Activated CD8-positive, alpha-beta memory T cell treated with anti-CD3 and anti-CD28 coated beads, Interleukin-2, amount 50 U/mL, for 48 hours (primary cell): ENCODE measurements at places on chromosomes 7 and 10.

- DNase-seq: no peak
These were observed 58.0 kb upstream of the ITPRID1 start for GRCh38 chr7:31455844-31456243.

- peak; percentile 35 for DNase-seq
These were observed 61.5 kb downstream of the KCNH2 start for GRCh38 chr7:150916670-150917069.

DNA sequence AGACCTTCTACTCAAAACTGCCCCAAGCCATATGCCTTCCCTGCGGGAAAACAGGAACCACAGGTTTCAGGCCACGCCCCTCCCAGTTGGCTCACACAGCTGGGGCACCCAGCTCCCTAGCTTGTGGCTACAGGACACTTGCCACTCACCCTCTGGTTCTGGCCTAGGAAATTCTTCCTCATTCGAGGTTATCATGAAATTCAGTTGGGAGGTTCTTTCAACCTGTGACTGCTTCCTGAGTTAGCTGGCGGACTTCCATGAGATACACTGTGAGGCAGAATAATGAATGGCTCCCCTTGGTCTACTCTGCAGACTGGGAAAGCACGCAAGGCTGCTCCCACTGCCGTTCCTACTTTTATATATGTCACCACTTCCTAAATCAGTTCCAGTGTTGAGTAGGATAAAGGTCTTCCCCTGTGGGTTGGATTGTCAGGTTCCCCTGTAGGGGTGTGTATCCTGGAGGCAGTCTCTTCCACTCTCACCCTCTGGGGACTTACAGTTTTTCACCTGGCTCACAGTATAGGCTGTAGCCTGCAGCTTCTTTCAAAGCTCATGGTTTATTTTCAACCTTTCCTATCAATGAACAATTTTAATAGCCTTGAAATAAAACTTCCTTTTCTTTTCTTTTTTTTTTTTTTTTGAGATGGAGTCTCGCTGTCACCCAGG, 37.0 kb downstream of the GPR22 start:
- no peak for DNase-seq

DNA sequence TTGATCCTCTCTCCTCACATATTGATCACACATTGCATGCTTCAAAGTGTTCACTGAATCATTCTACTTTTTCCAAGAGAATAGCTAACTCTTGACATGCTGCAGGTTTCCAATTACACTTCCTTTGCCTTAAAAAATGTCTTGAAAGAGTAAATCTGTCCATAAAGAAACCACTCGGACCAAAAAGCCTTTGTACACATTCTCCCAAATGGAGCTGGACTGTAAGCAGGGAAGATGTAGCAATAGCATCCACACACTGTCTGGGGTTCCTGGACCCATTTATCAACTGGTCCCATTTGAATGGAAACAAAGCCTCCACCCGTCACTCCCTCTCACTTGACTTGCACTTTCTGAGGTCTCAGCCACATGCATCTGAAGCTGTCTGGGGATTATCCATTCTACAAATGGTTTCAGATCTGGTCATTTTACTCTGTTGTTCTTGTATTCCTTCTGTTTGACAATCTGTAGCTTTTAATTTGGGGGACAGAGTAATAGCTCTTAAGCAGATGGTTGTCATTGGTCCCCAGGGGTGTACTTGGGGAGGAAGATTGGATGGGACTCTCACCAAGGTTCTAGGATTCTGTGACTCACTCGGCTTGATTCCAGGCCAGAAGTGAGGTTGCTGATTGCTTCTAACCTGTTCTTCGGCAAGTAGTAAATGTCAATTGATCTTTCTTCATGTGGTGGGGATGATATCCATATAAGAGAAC, 203.5 kb downstream of the HIBADH start:
- DNase-seq: no peak

DNA sequence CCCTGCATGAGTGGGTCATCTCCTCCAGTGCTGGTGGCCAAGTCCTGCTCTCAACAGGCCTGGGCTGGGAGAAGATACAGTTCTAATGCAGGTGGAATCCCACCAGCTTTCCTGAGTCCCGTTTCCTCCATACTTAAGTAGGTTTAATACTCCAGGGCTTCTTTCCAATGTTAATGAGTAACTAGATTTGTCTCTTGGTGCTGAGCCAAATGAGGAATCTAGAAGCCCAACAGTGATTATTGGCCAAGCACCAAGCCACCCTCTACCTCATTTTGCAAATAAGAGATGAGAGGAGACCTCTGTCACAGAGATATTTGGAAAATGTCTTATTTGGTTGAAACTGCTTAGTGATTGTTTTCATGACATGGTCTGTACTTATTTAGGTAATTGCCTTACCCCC, 37.1 kb downstream of the STARD3NL start:
- no peak for DNase-seq

DNA sequence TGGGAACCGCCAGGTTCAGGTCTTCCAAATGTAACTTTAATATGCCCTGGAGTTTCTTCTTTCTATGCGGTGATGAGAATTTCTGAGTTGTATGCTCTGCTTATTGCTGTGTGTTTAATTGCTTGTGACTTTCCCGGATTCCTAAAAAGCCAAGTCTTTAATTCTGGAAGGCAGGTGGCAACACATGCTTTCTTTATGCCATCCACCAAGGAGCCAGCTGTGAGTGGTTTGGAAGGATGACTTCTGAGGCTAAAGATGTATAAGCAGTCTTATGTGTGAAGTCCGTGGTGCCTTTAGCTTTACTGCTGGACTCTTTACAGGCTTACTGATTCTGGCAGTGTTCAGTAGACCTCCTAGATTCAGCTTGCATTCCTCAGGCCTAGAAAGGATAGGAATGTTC, 3.1 kb downstream of the SDK1 start:
- no peak for DNase-seq

GRCh38 chr7:4683884-4684565, 1.9 kb downstream of the FOXK1 start:
- DNase-seq: peak; percentile 58

GRCh38 chr7:132230462-132230861, 345.8 kb downstream of the PLXNA4 start:
- DNase-seq: no peak

DNA sequence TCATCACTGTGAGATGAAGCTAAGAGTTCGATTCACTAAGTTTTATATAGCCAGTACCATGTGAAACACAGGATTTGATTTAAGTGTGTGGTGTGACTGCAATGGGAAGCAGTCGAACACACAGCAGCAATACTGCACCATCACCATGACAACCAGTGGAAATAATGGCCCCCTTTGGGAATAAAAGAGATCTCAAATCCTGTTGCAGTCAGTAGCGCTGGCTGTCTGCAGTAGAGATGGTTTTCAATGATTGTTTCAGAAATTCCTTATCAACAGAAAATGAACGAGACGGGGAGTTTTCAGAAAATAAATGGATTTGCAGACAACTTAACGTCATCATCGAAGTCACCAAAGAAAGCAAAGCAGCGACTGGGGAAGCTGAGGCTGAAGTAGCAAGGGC, 91.0 kb downstream of the PTPRE start:
- DNase-seq: no peak

- DNase-seq: no peak
These were observed 91.9 kb upstream of the JAZF1 start for GRCh38 chr7:28272461-28272877.

- no peak for DNase-seq
These were observed 3.3 kb downstream of the SRGN start for GRCh38 chr10:69091143-69091651.

- no peak for DNase-seq
These were observed 199.7 kb downstream of the MLLT10 start for GRCh38 chr10:21733710-21734109.

DNA sequence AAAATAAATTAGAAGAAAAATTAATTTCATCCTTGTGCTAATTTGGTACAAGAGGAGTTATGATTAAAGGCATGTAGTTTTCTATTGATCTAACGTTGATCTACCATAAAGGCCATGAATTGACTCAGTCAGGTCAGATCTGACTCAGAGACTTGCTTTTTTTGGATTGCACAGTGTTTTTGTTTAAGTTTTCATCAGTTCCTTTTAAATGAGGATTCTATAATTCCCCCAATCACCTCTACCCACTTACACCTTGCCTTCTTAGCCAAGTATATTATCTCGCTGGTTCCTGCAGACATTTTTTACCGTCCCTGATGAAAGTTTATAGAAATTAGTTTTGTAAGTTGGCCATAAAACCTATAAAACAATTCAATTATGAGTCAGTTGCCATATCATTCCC, 132.4 kb upstream of the PALS2 start:
- DNase-seq: no peak

GRCh38 chr7:70612811-70613210, 519.1 kb upstream of the GALNT17 start:
- no peak for DNase-seq

DNA sequence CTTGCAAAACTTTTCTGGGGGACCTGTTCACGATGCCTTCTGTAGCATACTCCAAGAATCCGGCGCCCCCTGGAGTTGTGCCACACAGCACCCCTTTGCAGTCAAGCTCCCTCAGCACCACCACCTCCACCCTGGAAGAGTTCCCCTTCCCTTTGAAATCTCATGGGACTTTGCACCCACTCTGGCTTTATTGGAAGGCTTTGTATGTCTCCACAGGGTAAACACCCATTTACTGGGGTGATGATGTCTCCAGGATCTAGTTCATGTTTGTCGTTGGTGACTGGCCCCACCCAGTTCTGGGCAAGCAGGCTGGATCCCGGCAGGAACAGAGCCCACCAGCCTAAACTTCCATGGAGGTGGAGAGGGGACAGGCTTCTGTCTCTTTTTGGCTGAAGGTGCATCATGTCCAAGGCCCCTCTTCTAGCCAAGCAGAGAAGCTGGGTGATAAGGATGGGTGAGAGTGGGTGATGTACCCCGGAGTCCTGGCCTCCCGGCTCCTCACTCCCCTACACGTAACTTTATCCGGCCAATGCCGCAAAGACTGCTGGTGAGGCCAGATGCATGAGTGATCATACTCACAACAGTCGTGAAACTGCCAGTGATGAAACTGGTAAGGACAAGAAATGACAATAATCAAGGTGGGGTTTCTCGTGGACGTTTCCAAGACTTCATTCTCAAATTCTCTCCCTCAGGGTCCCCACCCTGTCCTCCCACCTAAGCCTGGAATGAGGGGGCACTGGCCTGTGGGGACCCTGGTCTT, 695 bp upstream of the CLDN4 start:
- DNase-seq: no peak

DNA sequence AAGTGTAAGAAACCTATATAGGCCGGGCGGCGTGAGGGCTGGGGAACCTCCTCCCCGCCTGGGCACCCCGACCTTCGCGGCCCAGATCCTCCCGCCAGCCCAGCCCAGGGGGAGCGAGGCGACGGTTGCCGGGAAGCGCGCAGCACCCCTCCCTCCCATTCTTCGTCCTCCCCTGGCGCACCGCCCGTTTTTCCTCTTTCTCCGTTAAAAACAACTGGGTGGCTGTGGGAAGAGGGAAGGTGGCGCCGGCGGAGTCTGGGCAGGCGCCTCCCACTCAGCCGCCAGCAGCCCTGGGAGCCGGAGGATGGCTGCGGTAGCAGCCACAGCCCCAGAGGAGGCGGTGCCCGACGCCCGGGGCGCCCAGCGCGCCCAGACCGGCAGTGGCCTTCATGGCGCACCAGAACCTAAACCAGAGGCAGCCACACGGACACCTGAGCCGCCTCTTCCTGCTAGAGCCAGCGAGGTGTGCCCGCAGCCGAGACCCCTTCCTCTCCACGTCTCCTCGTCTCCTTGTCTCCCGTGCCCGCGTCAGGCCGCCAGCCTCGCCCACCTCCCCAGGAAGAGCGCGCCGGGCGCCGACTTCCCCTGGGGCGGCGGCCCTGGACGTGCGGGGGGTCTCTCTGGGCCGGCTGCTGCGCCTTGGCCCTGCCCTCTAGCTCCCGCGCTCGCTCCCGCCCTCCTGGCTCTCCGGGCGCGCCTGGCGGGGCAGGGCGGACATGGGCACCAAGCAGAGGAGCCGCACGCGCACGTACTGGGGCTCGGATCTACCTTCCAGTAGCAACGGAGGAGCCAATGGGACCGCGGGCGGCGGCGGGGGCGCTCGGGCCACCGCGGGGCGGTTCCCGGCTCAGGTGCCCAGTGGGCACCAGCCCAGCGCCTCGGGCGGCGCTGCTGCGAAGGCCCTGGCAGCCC, 32.8 kb upstream of the SFTPD start:
- peak; percentile 69 for DNase-seq

DNA sequence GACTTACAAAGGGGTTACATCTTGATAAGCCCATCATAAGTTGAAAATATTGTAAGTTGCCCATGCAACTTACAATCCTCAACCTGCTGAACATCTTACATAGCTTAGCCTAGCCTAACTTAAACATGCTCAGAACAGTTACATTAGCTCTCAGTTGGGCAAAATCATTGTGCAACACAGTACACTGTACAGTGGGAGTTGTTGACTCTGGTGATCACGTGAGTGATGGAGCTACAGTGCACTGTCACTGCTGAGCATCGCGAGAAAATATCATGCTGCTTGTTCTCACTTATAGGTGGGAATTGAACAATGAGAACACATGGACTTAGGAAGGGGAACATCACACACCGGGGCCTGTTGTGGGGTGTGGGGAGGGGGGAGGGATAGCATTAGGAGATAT, 214.9 kb upstream of the ZMIZ1 start:
- peak; percentile 3 for DNase-seq

- no peak for DNase-seq
These were observed 72.3 kb upstream of the YAE1 start for GRCh38 chr7:39493934-39494333.

- no peak for DNase-seq
These were observed 52.8 kb downstream of the C10orf90 start for GRCh38 chr10:126617733-126618132.

DNA sequence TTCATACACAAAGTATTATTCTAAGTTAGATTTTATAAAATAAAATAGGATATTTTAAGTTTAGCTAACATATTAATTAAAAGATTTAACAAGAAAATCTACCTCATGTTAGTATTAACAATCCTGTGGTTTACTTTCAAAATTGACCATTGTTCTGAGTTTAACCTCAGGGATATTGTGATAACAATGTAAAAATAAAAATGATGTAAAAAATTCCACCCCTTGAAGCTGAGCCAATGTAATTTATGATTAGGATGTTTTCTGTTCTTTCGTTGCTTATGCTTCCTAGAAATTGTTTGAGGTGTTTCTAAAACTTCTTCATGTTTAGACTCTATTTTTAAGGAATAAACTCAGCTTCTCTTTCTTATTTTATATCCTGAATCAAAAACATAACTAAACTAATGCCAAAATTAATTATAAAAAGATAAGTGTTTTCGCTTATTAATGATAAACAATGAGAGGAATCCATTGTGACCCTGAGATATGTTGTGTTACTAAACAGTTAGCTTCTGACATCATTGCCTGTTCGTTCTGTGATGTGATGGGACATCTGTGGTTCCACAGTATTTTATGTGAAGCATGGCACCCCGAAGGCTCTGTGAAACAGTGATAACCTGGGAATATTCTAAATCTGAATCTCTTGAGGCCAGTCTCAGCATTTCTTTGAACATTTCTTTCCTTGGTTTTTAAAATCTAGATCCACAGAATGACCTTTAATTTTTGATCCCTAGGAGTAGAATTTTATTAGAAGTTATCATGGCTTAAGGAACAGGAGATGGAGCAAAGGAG, 340.8 kb downstream of the ARL4A start:
- DNase-seq: no peak

GRCh38 chr10:117246997-117247671, 6.2 kb downstream of the SLC18A2 start:
- no peak for DNase-seq
